Lung (tissue), 17 donors: ENCODE measurements at places on chromosomes 13 and 19. TPM values are rescaled to one million over a fixed set of nuclear protein-coding genes. Genes with fewer than 3 reads are reported as not detected.
A peak's percentile ranks its signal among the peaks of the same experiment; 100 is the strongest.

The ZNF728 gene
- total RNA-seq, result not detected

The ALDH16A1 gene
- 53.3 TPM for total RNA-seq

The ETFB gene
- 36.8 TPM for total RNA-seq

The CEACAM4 gene
- total RNA-seq, result 15.9 TPM

The NLRP11 gene
- not detected for total RNA-seq

The FUT1 gene
- total RNA-seq, result 12.4 TPM

GRCh38 chr19:17938092-17938845, 5.5 kb downstream of the CCDC124 start:
- no peak overlapping the region for H3K4me3 ChIP-seq
- H3K27ac ChIP-seq, result no peak overlapping the region
- peaks cover under 1% of the 10 kb centered on the region for H3K36me3 ChIP-seq
- no peaks in the 10 kb centered on the region for H3K27me3 ChIP-seq
- peak; percentile 75 for DNase-seq

- H3K36me3 ChIP-seq, result no peaks in the 10 kb centered on the region
- H3K27ac ChIP-seq, result no peak overlapping the region
- peaks cover 24% of the 10 kb centered on the region for H3K4me1 ChIP-seq
- peak; percentile 32 for DNase-seq
These were observed 32.8 kb downstream of the ELL start for GRCh38 chr19:18488838-18489626.

- no peak overlapping the region for H3K27ac ChIP-seq
- H3K4me3 ChIP-seq, result no peak overlapping the region
- peaks cover 24% of the 10 kb centered on the region for H3K27me3 ChIP-seq
- no peaks in the 10 kb centered on the region for H3K36me3 ChIP-seq
- DNase-seq, result no peak
- H3K4me1 ChIP-seq, result peaks cover 9% of the 10 kb centered on the region
These were observed 2.9 kb upstream of the ARHGAP45 start for GRCh38 chr19:1063909-1064660.

DNA sequence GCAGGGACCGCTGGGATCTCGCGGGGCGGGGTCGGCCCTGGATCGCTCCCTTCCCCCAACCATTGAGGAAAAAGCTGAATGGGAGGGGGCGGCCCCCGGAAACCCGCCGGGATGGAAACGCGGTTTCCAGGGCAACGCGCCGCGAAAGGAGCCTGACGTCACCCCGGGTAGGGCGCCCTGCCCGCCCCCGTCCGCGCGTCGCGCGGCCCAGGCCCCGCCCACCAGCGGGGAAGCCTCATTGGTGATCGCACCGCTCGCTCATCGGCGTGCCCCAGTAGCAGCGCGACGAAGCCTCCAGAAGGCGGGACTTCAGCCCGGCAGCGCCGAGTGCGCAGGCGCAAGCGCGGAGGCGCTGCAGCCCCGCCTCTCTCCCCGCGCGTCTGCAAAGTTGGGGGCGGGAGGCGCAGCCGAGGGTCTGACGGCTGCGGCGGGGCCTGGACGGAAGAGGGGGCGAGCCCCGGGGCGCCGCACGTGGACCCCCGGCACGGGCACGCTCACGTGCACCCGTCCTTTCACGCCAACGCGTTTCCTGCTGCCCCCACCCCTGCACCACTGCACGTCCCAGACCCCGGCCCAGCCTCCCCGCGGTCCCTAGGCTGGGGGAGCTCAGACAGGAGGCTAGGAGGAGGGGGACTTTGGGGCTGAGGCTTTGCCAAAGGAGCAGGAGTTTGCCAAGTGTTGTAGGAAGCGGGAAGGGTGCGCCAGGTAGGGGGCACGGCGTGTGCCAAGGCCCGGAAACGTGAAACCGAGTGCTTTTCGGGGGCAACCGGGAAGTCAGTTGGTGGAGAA, 8.2 kb upstream of the CIRBP start:
- H3K36me3 ChIP-seq, result peaks cover 3% of the 10 kb centered on the region
- H3K27ac ChIP-seq, result peak overlapping the region; percentile 98
- peaks cover 4% of the 10 kb centered on the region for H3K4me1 ChIP-seq
- peak; percentile 96 for DNase-seq
- H3K4me3 ChIP-seq, result peak overlapping the region; percentile 39

GRCh38 chr13:25169951-25170553, 2.0 kb downstream of the AMER2 start:
- H3K27ac ChIP-seq, result no peak overlapping the region
- DNase-seq, result no peak
- peaks cover 7% of the 10 kb centered on the region for H3K27me3 ChIP-seq
- H3K4me3 ChIP-seq, result no peak overlapping the region
- no peaks in the 10 kb centered on the region for H3K36me3 ChIP-seq
- peaks cover 9% of the 10 kb centered on the region for H3K4me1 ChIP-seq

- no peaks in the 10 kb centered on the region for H3K36me3 ChIP-seq
- H3K27me3 ChIP-seq, result peaks cover 19% of the 10 kb centered on the region
- peak overlapping the region; percentile 82 for H3K27ac ChIP-seq
- H3K4me3 ChIP-seq, result peak overlapping the region; percentile 69
- no peak for DNase-seq
These were observed 454 bp downstream of the BLVRB start for GRCh38 chr19:40465025-40465556.

- H3K4me1 ChIP-seq, result peaks cover 15% of the 10 kb centered on the region
- DNase-seq, result peak; percentile 51
- no peaks in the 10 kb centered on the region for H3K27me3 ChIP-seq
- no peaks in the 10 kb centered on the region for H3K36me3 ChIP-seq
- H3K27ac ChIP-seq, result no peak overlapping the region
- H3K4me3 ChIP-seq, result peak overlapping the region; percentile 30
These were observed 1.4 kb downstream of the UHRF1 start for GRCh38 chr19:4910594-4911281.

DNA sequence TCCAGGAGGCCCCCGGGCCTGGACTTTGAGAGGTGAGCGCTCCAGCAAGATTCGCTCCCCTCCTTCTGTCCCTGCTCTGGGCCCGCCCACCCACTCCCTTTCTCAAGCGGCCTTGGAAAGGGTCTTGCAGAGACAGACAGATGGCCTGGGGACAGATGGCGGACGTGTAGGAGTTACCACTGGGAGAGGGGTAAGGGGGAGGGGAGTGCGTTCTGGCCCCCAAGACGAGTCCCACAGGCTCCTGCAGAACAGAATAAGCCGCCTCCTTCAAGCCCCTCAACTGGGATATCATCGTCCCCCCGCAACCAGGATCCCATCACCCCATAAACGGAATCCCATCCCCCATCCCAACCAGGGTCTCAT, 3.6 kb upstream of the TNFAIP8L1 start:
- no peak overlapping the region for H3K4me3 ChIP-seq
- H3K36me3 ChIP-seq, result no peaks in the 10 kb centered on the region
- no peaks in the 10 kb centered on the region for H3K4me1 ChIP-seq
- no peak overlapping the region for H3K27ac ChIP-seq
- no peaks in the 10 kb centered on the region for H3K27me3 ChIP-seq

DNA sequence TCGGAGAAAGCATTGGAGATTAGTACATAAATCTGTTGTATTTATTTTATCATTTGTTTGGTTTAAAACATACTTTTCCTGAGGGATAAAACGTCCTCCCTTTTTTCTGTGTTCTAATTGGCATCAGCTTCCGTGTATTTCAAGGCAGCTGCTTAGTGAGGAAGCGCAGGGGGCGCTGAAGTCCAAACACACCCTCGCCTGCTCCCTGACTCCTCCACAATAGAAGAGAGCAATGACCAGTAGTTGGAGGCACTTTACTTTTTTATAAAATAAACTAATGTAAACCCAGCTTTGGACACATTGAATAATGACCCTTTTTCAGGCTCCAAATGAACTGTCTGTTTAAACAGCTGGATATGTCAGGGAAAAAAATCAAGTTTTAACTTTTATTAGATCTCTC, 79.9 kb downstream of the RNASEH2B start:
- H3K4me1 ChIP-seq, result peaks cover 6% of the 10 kb centered on the region
- no peaks in the 10 kb centered on the region for H3K36me3 ChIP-seq
- no peak overlapping the region for H3K4me3 ChIP-seq
- no peaks in the 10 kb centered on the region for H3K27me3 ChIP-seq
- DNase-seq, result peak; percentile 69

GRCh38 chr13:96161141-96161540, 71.2 kb downstream of the HS6ST3 start:
- no peaks in the 10 kb centered on the region for H3K27me3 ChIP-seq
- no peaks in the 10 kb centered on the region for H3K36me3 ChIP-seq
- no peaks in the 10 kb centered on the region for H3K4me1 ChIP-seq
- DNase-seq, result no peak
- H3K27ac ChIP-seq, result no peak overlapping the region
- no peak overlapping the region for H3K4me3 ChIP-seq

DNA sequence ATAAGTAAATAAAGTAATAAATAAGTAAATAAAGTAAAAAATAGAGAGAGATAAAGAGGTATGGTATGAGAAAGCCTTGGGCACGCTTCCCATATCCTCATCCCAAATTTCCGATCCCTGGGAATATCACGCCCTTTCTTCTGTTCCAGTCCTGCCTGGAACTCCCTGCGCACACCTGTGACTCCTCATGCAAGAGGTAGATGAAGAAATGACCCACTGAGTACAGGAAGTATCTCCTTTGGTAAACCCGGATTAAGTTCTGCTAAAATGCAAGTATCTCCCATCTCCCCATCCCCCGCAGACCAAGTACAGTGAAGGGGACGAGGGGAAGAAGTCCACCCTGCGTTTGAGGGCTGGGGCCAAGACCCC, 399 bp upstream of the ZNF136 start:
- H3K27me3 ChIP-seq, result no peaks in the 10 kb centered on the region
- no peaks in the 10 kb centered on the region for H3K4me1 ChIP-seq
- H3K4me3 ChIP-seq, result peak overlapping the region; percentile 74
- DNase-seq, result no peak
- no peaks in the 10 kb centered on the region for H3K36me3 ChIP-seq

GRCh38 chr13:49897713-49898112, 38.4 kb downstream of the SPRYD7 start:
- H3K27ac ChIP-seq, result no peak overlapping the region
- no peaks in the 10 kb centered on the region for H3K36me3 ChIP-seq
- H3K4me1 ChIP-seq, result no peaks in the 10 kb centered on the region
- no peaks in the 10 kb centered on the region for H3K27me3 ChIP-seq

GRCh38 chr13:32883474-32883873, 132.7 kb upstream of the KL start:
- H3K4me1 ChIP-seq, result no peaks in the 10 kb centered on the region
- no peaks in the 10 kb centered on the region for H3K36me3 ChIP-seq
- no peak overlapping the region for H3K27ac ChIP-seq

DNA sequence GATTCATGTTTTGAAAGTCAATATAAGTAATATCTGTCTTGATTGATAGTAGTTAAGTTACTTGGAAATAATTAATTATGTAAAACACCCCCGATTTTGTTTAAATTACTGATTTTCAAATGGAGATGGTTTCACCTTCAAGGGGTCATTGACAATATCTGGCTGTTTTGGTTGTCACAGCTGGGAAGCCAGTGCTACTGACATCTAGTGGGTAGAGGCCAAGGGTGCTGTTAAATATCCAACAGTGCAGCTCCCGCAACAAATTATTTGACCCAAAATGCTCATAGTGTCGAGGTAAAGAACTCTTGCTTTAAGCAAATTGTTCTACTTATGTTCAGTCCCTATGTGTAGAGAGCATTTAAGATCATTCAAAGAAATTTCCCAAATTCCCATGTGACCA, 50.6 kb upstream of the PCDH20 start:
- H3K27me3 ChIP-seq, result no peaks in the 10 kb centered on the region
- no peaks in the 10 kb centered on the region for H3K4me1 ChIP-seq
- no peak overlapping the region for H3K4me3 ChIP-seq
- H3K36me3 ChIP-seq, result no peaks in the 10 kb centered on the region

DNA sequence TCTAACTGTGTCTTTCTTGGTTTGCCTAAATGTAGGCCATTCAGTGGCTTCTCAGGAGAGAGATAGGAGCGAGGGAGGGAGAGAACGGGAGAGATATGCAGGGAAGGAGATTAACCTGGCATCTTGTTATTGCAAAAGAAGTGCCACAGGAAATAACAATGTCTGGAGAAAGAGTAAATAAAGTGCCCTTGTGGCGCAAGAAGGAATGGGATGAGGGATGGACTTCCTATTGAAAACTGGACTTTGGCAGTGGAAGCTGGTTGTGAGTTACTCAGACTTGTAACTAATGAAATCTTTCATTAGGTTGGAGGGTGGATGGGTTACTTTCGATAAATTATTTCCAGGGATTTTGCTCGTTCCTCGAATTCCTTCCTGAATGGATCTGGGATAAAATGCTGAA, 136.1 kb downstream of the LACC1 start:
- no peak overlapping the region for H3K27ac ChIP-seq
- DNase-seq, result no peak
- H3K27me3 ChIP-seq, result no peaks in the 10 kb centered on the region
- peaks cover 17% of the 10 kb centered on the region for H3K4me1 ChIP-seq

DNA sequence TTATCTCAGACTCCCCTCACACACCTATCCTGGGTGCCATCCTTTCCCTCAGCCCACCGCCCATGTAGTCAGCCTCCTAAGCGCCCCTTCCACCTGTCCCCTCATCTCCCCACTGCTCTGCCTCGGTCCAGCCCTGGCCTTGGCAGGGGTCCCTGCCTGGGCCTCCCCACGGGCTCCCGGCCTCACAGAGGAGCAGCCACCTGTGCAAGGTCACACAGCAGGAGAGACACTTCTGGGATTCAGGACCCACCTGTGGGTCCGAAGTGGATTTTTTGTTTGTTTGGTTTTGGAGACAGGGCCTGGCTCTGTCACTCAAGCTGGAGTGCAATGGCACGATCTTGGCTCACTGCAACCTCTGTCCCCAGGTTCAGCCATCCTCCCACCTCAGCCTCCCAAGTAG, 713 bp upstream of the UPK1A start:
- H3K36me3 ChIP-seq, result peaks cover 6% of the 10 kb centered on the region
- H3K27ac ChIP-seq, result no peak overlapping the region
- DNase-seq, result no peak
- H3K4me1 ChIP-seq, result no peaks in the 10 kb centered on the region
- H3K4me3 ChIP-seq, result no peak overlapping the region

DNA sequence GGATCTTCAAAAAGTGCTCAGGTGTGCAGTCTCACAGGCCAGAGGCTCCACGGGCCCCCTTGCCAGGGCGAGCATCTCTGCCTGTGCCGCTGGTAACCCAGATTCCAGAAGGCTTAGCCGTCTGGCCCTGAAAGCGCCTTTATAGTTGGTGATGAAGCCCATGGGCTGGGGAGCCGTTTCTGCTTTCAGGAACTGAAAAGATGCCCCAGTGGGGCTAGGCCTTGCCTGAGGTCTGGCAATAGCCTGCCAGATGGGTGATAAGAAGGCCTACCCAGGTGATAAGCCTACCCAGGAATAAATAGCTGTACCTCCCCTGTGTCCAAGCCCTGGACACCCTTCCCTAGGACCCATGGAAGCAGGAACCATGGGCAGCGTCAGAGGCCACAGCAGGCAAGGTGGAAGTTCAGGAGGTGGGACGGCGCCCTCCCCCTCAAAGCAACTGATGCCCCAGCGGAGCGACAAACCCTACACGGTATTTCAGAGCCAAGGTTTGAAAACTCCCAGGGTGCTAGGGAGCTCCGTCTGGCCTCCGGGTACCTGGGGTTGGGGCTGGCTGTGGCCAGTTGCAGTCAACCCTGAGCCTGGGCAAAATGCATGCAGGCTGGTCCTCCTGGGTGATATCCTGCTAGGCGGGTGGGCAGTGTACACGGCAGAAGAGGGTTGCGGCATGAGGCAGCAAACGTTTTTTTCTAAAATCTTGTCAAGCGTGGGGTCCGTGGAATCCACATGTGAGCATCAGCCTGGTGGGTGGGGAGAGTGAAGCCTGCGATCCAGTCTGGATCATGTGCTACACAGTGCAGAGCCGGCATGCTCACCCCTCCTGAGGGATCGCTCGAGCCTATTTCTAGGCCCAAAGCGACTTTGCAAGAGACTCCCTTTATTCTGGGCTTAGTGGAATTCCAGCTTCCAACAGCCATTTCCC, 45.3 kb downstream of the ACTN4 start:
- no peaks in the 10 kb centered on the region for H3K27me3 ChIP-seq
- DNase-seq, result no peak
- peaks cover 25% of the 10 kb centered on the region for H3K4me1 ChIP-seq
- no peak overlapping the region for H3K4me3 ChIP-seq
- peak overlapping the region; percentile 92 for H3K27ac ChIP-seq

- no peak for DNase-seq
- no peak overlapping the region for H3K4me3 ChIP-seq
These were observed 670.5 kb upstream of the ARGLU1 start for GRCh38 chr13:107238262-107238981.
